ENCODE measurements at places on chromosomes 2 and 18. TPM values are rescaled to one million over a fixed set of nuclear protein-coding genes. Genes with fewer than 3 reads are reported as not detected.
A peak's percentile ranks its signal among the peaks of the same experiment; 100 is the strongest.

- no peak for DNase-seq
Measured at GRCh38 chr18:26286008-26286407, 59.8 kb downstream of the TAF4B start.

DNA sequence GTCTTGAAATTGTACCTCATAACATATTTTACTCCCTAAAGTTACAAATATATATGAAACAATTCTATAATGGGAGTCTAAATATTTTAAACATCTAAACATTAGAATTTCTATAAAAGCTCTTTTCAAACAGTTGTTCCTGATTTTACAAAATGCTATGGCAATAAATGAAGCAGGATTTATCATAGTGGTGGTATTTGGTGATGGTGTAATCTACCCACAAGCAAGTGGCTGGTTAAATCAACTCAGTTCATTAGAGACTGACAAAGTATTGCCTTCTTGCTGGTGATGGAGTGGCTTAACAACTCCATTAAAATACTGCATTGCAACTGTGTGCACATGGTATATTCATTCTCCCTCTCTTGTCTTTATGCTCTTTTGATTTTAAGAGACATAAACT is 138.9 kb downstream of the PMAIP1 start:
- DNase-seq, result no peak

- peak; percentile 43 for DNase-seq
Measured at GRCh38 chr2:127581516-127582490, 46.3 kb downstream of the MYO7B start.

DNA sequence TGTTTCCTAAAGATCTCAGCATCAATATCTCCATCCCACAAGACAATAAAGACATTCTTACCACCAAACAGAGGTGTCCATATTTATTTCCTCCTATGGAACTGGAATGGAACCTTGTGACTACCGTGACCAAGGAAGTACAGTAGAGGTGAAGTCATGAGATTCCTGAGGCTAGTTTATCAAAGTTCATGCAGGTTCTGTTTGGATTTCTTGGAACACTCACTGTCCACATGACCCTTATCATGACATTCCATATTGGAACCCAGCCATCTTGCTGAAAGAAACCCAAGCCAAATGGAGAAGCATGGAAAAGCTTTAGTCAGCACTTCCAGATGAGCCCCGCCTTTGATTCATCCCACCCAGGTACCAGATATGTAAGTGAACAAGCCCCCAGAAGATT is 516.0 kb upstream of the POU3F3 start:
- no peak for DNase-seq

DNA sequence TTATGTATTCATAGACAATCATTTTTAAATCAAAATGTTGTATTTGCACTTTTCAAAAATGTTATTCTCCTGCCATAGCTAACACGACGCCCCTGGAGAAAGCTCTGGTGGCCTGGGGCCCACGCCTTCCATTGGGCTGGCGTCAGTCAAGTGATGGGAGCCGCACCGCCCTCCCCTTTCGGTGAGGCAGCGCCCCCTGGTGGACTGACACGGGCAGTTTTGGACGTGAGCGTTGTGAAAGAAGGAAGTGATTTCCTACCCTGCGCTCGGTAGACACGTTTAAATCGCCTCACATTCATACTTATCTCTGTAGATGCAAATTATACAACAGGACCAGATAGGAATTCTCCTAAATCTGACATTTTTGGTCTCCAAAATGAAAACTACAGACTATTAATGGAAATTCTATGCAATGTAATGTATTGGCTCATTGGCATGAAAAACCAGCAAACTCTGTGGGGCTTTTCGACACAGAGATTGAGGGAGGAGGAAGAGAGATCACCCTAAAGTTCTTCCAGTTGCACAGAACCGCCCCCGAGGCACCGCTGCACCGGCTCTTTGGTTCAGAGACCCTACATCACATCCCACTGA is 326.2 kb upstream of the SOX11 start:
- peak; percentile 85 for DNase-seq

DNA sequence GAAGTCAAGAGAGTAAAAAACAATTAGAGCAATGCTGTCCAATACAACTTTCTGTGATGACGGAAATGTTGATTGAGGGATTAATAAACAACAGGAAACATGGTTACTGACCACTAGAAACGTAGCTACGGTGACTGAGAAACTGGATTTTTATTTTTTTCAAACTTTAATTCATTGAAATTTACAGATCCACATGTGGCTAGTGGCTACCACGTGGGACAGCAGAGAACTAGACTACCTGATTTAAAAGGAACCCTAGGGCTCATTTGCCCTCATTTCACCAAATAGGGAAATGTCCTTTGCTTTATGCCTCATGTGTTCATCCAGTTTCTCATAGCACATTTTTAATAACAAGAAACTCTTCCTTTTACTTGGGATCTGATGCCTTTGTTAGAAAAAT is 413.0 kb downstream of the TGIF1 start:
- DNase-seq, result no peak

DNA sequence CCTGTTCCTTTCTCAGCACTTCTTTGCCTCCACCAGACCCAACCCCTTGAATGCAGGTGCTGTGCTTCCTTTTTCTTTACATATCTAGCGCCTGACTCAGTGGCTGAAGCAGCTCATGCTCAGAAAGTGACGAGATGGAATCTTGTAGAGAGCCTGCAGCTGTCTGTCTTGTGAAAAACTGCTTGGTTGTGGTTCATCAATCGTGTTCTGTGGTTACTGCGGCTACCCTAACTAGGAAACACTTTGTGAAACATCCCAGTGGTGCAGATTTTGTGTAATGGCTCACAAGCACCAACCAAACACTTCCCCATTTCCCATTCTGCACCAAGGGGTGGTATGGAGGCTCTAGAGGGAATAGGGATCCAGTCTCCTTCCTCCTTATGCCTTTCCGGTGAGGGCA is 307.2 kb upstream of the MMADHC start:
- no peak for DNase-seq

GLS gene
- 94.0 TPM for total RNA-seq

NT5DC4 gene
- total RNA-seq, result not detected

CNDP1 gene
- not detected for total RNA-seq

PSMA8 gene
- not detected for total RNA-seq

MDH1B gene
- 2.0 TPM for total RNA-seq

RESP18 gene
- not detected for total RNA-seq

OTX1 gene
- total RNA-seq, result 0.26 TPM

Data from H7 (cell line).